ENCODE measurements at places on chromosomes 5 and 9.

DNA sequence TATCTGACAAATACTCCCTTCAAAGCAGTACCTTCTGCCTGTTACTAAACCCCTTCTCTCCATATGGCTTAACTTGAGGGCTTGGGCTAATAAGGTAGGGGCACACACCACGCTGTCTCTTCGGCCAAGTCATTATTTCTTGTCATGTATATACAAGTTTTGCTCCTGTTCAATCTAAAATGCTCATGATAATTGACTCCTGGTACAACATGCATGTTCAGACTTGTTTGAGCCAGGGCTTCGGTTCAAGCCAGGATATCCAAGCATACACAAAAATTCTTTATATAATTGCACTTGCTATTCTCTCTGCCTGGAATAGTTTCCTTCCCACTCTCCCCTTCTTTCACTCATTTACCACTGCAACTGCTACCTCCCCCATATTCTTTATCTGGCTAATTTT lies 756.0 kb upstream of the C9orf72 start:
- DNase-seq = no peak

GRCh38 chr9:112810696-112811490 lies 60.3 kb downstream of the SNX30 start:
- DNase-seq = no peak

DNA sequence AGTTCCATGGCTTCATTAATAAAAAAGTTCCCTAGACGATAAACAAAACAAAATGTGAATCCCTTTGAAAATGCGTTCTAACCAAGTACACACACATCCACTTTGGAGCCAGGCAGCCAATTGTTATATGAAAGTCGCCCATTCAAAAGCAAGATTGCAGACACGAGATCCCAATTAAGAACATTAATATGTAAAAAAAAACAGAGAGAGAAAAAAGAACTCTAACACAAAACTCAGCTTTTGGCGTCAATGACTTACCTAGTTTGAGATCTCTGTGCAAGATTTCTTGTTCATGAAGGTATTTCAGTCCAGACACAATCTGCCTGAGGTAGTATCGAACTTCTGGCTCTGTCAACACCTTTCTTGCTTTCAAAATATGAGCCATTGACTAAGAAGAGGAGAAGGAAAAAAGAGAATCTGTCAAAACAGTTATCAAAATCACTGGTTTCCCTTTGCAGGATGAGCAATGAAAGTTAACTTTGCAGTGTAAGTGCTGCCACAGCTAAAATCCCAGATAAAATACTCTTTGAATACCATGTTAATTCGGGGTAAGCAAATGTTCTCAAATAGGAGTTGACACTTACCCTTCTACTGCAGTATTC lies 1.6 kb downstream of the PLK2 start:
- DNase-seq = no peak

- DNase-seq = no peak
Measured at GRCh38 chr5:14172149-14172795, 29.1 kb downstream of the TRIO start.

DNA sequence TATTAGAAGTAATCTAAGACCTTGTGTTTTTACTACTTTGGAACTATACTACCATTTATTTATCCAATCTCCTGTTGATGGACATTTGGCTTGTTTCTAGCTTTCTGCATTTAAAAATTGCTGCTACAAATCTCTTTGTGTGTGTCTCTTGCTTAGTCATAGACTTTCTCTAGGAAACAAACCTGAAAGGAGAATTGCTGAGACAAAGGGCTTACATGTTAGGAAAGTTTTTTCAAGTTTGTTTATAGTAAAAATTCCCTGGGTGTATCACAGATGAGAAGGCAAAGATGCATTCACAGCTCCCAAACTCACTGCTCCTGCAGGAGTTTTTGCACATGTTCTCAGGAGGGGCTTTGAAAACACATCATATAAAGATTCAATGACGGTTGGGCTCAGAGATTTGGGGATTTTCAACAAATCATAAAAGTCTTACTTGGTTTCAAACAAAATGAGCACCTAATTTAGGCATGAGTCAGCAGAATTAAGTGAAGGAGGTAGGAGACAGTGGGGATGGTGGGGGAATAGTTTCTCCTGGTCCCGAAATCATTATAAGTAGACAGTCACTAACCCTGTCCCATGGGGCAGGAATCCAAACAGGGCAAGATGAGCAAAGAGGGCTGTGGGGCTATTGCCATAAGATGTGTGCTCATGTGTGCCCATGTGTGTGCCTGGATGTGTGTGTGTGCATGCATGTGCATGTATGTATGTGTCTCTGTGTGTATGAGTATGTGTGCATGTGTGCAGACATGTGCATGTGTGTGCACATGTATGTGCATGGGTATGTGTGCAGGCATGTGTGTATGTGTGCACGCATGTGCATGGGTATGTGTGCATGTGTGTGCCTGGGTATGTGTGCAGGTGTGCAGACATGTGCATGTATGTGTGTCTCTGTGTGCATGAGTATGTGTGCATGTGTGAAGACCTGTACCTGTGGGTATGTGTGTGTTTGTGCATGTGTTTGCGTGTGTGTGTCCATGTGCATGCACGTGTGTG lies 43.4 kb upstream of the S1PR3 start:
- DNase-seq = peak; percentile 37
